ENCODE measurements at places on chromosomes 3 and 15.

- no peak for DNase-seq
Observed at GRCh38 chr15:68428431-68428940, 3.5 kb downstream of the ITGA11 start.

DNA sequence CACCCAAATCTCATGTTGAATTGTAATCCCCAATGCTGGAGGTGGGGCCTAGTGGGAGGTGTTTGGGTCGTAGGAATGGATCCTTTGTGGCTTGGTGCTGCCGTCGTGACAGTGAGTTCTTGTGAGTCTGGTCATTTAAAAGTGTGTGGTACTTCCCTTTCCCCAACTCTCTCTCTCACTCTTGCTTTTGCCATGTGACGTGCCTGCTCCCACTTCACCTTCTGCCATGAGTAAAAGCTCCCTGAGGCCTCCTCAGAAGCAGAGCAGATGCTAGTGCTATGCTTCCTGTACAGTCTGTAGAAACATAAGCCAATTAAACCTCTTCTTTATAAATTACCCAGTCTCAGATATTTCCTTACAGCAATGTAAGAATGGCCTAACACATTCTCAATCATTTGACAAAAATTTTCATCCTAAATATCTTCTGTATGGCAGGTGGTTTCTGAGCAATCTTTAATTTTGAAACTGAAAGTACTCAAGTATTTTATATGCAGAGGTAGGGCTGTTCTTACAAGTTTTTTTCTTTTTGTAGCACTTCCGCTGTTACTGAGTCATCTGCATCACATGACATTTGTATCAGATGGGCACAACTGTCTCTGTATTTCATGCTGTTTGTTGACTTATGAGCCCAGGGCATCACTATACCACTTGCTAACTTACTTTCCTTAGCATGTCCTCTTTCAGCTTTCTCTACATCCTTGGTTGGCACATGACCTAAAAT lies 8.8 kb downstream of the RPL39L start:
- no peak for DNase-seq

DNA sequence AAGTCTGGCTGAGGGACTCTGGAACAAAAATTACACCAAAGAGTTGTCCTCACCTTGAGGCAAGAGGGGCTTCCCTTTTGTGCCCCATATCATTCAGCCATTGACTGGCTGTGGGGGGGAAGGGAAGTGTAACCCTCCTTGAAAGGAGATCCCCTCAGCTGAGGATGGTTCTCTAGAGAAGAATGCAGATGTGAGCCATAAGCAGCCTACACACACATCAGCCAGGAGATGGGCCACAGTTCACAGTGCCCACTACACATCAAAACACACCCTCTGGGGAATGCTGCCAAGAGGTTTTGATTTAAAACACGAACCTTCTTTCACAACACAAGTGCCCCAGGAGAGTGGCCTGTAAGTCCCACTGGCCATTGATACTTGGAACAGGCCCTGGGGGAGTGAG lies 231.2 kb upstream of the CTDSPL start:
- no peak for DNase-seq

DNA sequence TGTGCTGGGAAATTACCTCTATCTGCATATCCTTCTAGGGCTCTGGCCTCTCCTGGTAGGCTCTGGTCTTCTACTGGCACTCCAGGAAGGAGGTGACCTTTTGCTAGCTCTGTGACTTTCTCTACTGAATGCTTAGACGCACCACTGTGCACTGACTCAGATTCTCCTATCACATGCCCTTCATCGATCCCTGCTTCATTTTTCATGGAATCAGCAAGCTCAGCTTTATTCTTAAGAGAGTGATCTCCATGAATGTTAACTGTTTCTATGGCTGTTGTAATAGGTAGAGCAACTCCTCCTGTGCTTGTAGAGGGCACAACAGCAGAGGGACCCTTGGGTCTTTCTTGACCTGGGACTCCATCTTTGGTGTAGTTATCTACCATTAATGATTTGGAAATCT lies 106.6 kb downstream of the MAP4 start:
- no peak for DNase-seq

DNA sequence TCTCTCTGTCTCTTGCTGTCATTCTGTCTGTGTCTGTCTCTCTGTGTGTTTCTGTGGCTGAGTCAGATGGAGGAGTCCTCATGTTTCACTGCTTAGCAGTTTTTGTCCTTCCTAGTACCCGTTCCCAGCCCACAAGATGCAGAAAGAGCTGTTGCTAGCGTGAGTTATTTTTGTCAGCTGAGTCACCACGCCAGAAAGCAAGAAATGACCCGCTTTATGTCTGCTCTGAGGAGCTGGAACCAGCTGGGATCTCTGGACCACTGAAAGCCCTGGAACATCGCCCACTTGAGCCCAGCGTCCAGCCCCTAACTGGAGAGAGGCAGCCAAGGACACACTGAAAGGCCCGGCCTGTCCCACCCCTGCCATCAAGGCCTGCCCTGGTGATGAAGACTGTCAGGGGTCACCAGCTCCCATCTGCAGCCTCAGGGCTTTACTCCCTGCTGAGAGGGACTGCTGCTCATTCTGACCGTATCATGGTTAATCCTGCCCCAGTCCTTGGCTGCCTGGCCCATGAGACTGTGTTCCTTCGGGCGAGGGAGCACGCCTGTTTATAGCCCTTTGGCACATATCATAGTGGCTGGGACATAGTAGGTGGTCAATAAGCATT lies 101.7 kb upstream of the TPM1 start:
- DNase-seq, result peak; percentile 96

DNA sequence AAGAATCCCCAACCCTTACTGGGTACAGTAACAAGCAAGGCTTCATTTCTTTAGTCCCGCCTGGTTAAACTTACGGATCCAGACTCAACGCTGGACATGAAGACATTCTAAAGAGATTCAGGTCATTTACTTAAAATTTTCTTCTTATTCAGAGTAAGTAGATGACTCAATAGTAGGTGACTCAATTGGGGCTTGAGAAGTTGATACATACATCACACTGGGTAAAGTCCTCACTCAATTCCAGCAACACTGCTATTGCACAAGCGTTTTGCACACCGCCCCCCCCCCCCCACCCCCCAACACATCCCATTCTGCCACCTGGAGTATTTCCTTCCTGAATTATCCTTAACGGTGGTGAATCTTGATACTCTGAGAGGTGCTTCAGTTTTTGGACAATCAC lies 610.0 kb downstream of the FOXP1 start:
- DNase-seq, result peak; percentile 65

DNA sequence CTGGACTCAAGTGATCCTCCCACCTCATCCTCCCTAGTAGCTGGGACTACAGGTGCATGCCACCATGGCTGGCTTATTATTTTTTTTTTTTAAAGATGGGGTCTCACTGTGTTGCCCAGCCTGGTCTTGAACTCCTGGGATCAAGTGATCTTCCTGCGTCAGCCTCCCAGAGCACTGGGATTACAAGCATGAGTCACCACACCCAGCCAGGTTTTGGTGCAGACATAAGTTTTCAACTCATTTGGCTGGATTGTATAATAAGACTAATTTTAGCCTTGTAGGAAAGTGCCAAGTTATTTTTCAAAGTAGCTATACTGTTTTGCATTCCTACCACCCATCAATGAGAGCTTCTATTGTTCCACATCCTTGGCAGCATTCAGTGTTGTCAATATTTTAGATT lies 32.1 kb downstream of the BUB1B start:
- peak; percentile 40 for DNase-seq

Data from fibroblast of skin of right quadriceps (primary cell).